Dorsolateral prefrontal cortex (tissue), 122 donors: ENCODE measurements at places on chromosomes 2 and 18. TPM values are rescaled to one million over a fixed set of nuclear protein-coding genes. Genes with fewer than 3 reads are reported as not detected.
A peak's percentile ranks its signal among the peaks of the same experiment; 100 is the strongest.

DNA sequence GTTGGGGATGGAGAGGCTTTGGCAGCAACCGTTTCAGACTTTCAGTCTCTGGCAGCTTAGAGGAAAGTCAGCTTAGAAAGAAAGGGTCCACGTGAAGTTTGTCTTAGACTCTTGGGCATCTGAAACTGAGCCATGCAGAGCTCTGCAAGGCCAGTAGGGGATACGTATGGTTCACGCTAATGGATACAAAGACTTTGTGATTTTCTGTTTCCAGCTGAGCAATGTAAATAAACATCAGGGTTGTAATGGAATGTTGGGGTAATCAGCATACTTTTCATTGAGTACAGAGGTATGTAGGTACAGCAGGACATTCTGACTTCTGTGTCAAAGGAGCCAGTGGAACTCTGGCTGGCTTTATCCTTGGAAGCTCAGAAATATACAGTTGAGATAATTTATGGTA, 31.0 kb downstream of the RALB start:
- no peak for DNase-seq

DNA sequence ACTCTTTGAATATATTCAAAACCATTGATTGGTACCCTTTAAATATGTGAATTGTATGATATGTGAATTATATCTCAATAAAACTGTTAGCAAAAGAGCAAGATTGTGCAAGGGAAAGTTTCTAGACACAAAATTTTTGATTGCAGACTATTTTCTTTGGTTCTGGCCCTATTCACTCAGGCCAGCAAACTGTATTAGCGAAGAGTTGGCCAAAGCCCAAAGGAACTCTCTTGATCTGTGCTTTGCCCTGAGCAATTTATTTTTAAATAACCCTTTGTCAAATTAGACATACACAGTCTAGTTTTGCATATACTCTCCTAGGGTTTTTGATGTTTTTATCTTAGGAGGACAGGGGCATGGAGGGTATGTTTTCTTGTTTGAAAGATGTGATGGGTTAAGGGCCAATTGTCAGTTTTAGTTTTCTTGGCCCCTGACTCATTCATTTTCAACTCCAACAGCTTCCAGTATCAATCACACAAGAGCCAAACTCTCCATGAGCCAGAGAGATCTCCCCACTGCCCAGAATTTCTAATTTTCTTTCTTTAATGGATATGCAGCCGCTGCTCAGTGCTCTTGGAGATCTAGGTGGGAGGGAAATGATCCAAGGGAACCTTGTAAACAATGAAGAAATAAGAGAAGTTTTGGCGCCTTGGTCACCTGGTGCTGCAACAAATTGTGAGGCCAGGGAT, 231.5 kb downstream of the SRBD1 start:
- DNase-seq = no peak

DNA sequence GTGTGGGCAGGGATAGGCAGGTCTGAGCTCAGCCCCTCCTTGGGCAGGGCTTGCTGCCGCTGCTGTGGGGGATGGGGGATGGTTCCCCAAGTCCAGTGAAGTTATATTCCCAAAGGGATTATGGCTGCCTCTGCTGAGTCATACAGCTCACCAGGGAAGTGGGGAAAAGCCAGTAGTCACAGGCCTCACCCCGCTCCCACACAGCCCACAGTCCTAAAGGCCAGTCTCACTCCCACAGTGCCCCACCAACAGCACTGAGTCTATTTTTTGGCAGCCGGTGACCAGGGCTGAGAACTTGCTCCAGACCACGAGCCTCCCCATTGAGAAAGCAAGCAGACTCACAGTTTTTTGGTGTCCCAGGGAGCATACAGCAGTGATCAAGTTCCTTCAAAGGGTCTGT, 173.3 kb downstream of the OSR1 start:
- DNase-seq = no peak

GRCh38 chr2:128613351-128613750, 294.7 kb upstream of the HS6ST1 start:
- DNase-seq = peak; percentile 17

KLHL30 gene
- total RNA-seq = 0.63 TPM

- DNase-seq = peak; percentile 10
These were observed 76.0 kb downstream of the EMX1 start for GRCh38 chr2:72993147-72993932.

GRCh38 chr2:64595397-64596176, 58.1 kb downstream of the SERTAD2 start:
- no peak for DNase-seq

- DNase-seq = no peak
These were observed 12.7 kb upstream of the NOSTRIN start for GRCh38 chr2:168789776-168790175.

C2orf66 gene
- total RNA-seq = 0.48 TPM

- DNase-seq = no peak
These were observed 11.0 kb downstream of the MAP3K20 start for GRCh38 chr2:173086518-173087213.
